SK-N-MC (cell line): ENCODE measurements at places on chromosomes 3 and 15.

DNA sequence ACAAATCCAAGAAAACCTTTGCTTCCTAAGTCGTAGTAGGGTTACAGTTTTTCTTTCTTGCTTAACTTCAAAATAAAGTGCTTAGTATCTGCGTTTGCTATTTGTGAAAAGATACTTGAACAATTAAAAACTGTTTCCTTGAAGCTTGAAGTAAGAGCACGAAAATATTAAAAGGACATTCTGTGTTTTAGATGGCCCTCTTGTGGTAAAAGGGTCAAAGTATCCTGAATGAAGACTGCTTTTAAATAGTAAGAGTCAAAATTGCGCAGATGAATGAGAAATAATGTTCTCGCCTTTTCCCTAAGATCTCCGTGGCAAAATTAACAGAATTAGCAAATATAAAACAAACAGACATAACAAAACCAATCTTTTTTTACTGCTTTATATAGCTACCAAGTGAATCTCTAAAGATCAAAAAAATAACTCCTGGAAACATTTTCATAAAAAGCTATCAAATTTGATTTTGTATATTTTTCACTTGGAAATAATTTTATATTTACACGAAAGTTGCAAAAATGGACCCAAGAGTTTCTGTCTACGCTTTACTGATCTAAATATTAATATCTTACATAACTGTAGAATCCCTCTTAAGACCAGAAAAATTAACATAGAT lies 175.4 kb downstream of the MBNL1 start:
- no peak for DNase-seq

- no peak for DNase-seq
Observed at GRCh38 chr3:144282313-144282712, 310.7 kb downstream of the DIPK2A start.

- DNase-seq: no peak
Observed at GRCh38 chr15:100999369-100999768, 80.2 kb downstream of the LRRK1 start.

- DNase-seq: no peak
Observed at GRCh38 chr3:79973482-79973881, 205.7 kb upstream of the ROBO1 start.

- DNase-seq: no peak
Observed at GRCh38 chr3:120161902-120162301, 67.7 kb upstream of the GSK3B start.

DNA sequence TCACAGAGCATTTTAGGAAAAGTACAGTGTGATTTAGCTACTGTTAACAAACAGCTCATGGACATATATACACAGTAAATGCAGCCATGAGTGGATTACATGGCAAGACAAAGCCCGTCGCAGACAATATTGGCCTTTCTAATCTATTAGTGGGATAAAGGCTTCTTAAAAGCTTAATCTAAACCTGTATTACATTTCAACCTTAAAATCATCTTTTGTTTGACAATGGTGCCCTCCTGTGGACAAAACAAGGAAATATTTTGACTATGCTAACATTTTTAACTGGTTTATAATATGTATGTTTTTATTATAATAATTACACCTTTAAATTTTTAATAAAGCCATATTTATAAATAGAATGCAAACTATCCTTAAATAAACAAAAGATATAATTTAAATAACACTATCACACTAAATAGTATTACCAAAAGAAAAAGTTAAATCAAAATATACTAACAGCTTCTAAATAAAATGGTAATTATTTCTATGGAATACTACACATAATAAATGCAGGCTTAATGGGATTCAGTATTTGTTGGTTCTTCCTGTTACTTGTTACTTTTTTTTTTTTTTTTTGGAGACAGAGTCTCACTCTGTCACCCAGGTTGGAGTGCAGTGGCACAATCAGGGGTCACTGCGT lies 38.6 kb downstream of the TAFA4 start:
- DNase-seq: peak; percentile 3

DNA sequence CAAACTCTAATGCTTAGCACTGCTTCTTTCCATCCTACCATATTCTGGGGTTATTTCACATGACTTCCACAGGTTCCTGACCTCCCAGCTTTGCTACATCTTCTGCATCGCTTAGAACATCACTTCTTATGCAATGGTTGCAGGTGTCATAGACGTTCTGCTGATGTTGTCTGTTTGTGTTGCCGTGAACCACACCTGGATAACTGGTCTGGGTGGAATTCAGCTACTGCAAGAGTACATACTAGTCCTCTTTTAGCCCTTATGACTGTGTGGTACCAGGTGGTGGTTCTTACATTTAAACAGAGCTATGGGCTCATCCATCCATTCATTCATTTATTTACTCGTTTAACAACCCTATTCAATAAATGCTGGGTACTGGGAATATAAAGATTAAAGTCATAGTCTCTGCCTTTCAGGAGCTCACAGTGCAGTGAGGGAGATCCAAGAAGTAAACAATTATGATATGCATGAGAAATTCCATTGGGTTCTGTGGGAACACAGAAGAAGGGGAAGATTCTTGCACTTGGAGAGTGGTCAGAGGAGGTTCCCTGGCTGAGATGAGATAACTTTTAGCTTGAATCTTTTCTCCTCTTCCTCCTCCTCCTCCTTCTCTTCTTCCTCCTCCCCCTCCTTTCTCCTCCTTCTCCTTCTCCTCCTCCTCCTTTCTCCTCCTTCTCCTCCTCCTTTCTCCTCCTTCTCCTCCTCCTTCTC lies 30.8 kb downstream of the TMEM45A start:
- DNase-seq: no peak

DNA sequence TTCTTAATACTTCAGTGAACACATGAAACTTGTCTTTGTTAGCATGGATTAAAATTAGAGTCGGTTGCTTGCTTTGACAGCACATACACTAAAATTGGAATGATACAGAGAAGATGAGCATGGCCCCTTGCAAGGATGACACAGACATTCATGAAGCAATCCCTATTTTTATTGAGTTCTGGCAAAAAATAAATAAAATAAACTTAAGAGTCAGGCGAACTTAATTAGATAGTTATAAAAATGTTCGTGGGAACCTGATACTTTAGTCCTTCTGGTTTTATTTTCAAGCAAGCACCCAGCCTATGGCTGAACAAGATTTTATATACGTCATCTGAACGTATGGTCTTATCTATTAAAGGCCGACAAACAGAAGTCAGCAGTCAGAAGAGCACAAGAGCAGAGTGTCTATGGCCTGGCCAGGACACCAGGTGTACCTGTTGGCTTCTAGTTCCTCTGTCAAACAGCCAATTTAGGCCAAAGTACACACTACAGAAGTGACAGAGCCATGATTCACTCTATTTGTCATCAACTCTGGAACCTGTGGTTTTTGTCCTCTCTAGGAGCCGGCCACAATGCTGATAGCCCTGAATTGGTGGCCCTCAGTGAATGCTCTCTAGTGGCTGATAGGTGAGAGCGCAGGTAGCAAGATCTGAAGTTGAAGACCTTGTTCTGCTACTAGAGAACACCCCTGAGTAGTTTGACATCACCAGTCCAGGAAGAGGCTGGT lies 64.3 kb downstream of the LEO1 start:
- DNase-seq: no peak

DNA sequence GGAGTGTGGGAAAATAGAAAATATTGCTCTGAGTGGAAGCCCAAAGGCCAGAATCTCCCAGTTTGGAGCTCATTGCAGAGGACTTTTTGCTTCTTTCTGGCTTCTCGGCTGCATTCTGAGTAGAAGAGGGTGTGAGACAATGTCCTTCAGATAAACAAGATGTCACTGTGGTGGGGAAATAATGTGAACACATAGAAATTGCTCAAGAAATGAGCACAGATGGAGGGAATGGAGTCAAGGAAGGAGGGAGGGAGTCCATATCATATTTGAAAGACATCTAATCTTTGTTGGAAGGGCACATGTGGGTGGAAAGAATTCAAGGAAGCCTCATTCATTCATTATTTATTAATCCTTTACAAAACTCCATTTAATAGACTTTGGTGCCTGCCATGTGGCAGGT lies 145.3 kb downstream of the FAM43A start:
- no peak for DNase-seq

DNA sequence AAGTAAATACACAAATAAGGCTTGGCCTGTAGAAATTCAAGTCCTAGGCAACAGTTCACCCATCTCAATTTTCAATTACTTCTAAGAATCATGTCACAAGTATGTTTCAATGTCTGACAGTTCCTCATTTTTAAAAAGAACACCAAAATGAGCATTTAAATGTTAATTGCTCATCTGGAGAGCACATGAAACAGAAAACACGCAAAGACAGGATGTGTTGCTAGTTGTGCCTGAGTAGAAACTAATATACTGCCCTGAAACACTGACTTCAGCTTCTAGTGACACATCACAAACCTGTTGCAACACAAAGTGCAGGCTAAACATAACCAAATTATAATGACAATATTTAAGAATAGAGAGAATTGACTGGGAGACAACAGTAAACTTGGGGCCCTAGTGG lies 167.3 kb upstream of the THBS1 start:
- no peak for DNase-seq

GRCh38 chr3:71406972-71407810 lies 176.3 kb downstream of the FOXP1 start:
- no peak for DNase-seq

DNA sequence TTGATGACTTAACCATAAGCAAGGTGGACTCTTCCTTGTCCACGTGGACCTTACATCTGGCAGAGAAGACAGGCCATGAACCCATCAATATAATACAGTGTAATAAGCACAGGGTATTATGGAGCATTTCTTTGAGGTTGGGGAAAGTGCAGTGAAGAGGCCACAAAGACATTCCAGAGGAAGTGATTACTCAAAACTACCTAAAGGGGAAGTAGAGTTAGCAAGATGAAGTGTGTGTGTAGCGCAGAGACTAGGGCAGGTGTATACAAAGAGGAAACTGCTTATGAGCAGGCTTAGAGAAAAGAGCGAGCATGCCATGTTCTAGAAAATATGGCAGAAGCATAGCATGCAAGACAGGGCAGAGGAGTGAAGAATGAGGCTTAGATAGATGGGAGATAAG lies 17.9 kb downstream of the CP start:
- DNase-seq: no peak

DNA sequence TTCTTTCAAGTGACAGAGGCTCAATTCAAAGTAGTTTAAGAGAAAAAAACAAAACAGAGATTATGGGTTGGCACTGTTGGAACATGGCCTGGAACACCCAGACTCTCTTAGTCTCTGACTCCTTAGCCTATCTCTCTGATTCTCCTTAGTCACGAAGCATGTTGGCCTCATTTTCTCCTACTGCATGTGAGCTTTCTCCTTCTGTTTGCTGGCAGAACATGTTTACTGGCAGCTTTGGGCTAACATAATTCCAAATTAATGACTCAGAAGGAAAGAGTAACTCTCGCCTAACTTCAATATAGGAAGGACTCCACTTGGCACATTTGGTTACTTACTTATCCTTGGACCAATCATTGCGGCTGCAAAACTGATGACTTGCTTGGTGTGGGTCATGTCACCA lies 21.7 kb upstream of the CCDC39 start:
- DNase-seq: no peak

GRCh38 chr3:176097027-176097426 lies 1100.3 kb downstream of the TBL1XR1 start:
- DNase-seq: no peak

DNA sequence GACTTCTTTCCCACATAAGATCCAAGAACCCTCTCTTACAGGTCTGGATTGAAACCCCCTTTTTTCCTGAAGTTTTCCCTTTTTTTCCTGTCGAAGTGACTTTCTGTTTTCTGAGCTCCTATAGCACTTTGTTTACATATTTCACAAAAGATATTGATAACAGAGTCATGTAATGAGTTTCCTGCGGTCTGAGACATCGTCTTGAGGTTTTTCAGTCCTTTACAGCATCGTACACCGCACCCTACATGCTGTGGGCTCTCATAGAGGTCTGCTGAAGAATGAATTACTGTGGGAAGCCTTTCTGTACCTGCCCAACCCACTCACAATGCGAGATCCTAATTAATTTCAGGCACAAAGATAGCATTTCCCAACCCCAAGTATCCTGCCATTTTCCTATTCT lies 53.1 kb downstream of the MCF2L2 start:
- no peak for DNase-seq

DNA sequence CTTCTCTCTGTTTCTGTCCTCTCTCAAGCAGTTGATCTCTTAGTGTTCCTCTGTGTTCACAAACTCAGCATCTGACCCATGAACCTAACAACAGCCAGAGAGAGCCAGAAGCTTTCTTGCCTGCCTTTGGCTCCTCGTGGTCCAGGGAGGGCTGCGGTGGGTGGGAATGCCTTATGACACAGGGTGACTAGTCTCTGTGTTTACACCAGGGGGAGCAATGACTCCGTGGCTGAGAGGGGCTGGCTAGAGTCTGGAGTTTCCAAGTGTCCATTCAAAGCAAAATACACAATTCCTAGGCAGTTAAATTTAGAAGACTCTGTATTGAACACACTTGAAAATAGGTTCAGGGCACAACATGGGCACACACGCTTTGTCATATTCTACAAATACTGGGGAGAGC lies 370.0 kb upstream of the FRG2C start:
- DNase-seq: no peak

- no peak for DNase-seq
Observed at GRCh38 chr3:177367788-177368187, 170.5 kb upstream of the TBL1XR1 start.

GRCh38 chr15:31277335-31278060 lies 49.1 kb upstream of the KLF13 start:
- no peak for DNase-seq

- no peak for DNase-seq
Observed at GRCh38 chr3:20317616-20318015, 131.6 kb upstream of the SGO1 start.

GRCh38 chr3:18556503-18557135 lies 131.5 kb upstream of the SATB1 start:
- DNase-seq: no peak

DNA sequence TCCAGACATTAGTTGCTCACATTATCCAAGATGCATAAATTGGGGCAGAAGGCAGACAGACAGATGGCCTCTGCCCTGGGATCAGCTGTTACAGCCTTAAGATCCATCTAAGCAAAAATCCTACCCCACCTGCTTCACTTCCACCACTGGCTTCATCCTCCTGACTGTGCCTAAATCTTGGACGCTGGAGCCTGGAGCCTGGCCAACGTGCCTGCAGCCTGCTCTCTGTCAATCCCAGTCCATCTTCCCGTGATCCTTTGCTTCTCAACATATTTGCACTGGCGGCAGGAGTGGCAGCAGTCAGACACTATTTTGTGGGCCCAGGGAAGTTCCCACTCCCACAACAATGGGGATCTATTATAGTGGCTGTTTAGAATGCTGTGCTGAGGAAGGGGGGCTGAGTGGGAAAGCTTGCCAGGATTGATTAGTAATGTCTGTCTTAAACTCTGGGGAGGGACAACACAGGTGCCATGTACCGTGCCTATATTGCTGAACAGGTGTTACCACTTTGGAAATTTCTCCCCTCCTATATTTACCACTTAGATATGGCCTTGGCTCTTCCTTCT lies 121.2 kb downstream of the MEGF11 start:
- DNase-seq: no peak

DNA sequence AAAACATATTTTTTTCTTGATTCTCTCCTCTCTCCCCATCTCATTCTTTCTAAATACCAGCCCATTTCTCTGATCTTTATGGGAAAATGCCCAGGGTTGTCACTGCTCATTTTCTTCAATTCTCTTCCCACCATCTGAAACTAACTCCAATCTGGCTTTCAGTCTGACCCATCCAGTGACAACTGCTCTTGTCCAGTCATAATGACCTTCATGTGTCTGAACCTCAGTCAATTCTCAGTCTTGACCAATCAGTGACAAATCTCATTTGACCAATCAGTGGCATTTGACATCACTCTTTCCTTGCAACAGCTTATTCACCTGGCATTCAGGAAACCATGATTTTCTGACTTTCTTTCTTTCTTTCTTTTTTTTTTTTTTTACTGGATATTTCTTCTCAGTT lies 15.1 kb downstream of the VEPH1 start:
- DNase-seq: no peak

- DNase-seq: no peak
Observed at GRCh38 chr3:59271971-59272370, 222.1 kb upstream of the CFAP20DC start.
